Forelimb muscle (tissue), 1 donor: ENCODE measurements at places on chromosomes 13 and 19.

GRCh38 chr13:50918567-50918966 is 9.0 kb downstream of the RNASEH2B start:
- DNase-seq = no peak

DNA sequence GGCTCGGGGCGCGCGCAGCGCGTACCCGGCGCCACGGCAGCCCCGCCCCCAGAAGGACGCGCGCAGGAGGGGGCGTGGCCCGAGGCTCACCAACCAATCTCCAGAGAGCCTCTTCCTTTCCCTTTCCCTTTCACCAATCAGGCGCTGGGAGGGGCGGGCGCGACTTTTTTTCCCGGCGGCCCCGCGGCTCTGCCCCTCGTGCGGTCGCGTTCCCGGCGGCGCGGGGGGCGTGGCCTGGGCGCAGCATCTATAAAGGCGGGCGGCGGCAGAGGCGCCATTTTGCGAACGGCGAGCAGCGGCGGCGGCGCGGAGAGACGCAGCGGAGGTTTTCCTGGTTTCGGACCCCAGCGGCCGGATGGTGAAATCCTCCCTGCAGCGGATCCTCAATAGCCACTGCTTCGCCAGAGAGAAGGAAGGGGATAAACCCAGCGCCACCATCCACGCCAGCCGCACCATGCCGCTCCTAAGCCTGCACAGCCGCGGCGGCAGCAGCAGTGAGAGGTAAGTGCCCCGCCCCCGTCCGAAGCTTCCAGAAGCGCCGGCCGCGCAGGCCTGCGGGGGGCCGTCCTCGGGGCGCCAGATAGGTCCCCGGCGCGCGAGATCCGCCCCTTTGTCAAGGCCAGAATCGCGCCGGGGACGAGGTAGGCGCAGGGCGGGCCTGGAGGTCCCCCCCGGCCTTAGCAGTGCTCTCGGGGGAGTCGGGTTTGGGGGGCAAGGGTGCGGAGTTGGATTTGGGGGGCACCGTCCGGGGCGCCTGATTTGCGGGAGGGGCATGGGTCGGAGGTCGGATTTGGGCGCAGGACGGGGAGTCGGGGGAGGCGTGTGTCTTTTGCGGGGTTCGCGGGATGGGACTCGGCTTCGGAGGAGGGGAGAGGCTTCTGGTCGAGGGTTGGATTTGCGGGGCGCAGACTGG is 12.5 kb downstream of the PEAK3 start:
- DNase-seq = peak; percentile 76

DNA sequence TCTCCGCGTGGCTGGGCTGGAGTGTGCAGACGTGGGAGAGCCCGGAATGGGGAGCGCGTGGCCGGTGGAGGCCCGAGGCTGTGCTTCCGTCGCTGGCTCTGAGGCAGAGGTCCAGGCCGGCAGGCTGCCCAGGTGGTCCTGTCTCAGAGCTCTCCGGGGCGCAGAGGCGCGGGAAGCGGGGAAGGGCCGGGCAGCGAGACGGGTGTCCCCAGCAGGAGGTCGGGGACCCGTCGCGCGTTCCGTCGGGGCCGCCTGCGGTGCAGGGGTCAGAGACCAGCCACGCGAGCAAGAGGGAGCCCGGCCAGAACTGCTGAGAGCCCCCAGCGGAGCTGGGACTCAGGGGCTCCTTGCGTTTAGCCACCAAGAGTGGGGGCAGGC is 1.3 kb upstream of the C1QTNF9 start:
- no peak for DNase-seq

DNA sequence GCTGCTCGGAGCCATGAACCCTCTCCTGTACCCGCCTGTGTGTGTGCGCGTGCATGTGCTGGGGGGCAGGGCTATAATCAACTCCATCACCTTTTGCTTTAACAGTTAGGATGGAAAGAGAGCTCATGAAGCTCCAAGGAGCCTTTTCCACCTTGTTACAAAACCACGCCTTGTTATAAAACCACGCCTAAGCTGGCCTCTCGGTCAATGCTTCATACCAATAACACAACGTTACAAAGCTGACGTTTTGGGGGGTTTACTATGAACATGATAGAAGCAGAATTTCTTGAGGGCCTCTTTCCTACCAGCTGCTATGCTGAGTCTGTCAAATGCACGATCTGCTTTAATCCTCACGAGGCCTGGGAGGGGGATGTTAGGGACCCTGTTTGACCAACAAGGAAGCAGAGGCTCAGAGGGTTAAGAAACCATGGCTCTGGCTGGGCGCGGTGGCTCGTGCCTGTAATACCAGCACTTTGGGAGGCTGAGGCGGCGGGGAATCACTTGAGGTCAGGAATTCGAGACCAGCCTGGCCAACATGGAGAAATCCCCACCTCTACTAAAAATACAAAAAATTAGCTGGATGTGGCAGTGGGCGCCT is 11.9 kb downstream of the CAPS start:
- DNase-seq = no peak

DNA sequence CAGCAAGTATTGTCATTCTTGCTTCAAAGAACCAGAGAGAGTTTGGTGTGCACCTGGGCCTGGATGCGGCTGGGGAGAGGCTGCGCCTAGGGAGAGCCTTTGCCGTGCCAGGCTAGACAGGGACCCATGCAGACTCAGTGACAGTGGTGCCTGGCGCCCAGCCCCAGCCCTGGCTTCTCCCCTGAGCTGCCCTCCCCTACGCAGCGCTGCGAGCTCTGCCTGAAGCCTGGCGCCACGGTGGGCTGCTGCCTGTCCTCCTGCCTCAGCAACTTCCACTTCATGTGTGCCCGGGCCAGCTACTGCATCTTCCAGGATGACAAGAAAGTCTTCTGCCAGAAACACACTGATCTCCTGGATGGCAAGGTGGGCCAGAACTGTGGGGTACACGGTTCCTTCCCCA is 12.0 kb downstream of the KMT2B start:
- DNase-seq = no peak

- DNase-seq = no peak
Measured at GRCh38 chr19:51690454-51691073, 2.6 kb upstream of the SPACA6 start.

- DNase-seq = no peak
Measured at GRCh38 chr19:2944403-2944774, 382 bp downstream of the ZNF77 start.

GRCh38 chr13:52751196-52751595 is 11.6 kb upstream of the CNMD start:
- DNase-seq = no peak

DNA sequence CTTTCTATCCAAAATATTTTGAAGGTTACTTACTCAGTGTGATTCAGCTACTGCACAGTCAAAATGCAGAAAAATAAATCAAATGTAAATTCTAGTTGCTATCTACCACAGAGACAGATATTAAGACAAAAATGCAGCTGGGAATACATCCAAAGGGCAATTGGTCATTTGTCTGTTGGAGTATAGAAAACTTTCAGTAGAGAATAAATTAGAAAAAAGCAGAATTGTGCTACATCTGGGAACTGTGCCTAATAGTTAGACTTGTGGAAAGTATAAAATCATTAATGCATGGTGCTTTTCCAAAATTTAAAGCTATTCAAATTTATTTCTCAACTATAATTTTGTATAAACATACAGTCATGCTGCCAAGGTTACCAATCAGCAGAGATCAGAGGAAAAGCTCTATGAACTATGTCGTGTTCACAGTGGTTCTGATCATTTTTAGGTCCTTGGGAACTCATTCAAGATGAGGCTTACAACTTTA is 1635.8 kb downstream of the PCDH9 start:
- DNase-seq = peak; percentile 57

DNA sequence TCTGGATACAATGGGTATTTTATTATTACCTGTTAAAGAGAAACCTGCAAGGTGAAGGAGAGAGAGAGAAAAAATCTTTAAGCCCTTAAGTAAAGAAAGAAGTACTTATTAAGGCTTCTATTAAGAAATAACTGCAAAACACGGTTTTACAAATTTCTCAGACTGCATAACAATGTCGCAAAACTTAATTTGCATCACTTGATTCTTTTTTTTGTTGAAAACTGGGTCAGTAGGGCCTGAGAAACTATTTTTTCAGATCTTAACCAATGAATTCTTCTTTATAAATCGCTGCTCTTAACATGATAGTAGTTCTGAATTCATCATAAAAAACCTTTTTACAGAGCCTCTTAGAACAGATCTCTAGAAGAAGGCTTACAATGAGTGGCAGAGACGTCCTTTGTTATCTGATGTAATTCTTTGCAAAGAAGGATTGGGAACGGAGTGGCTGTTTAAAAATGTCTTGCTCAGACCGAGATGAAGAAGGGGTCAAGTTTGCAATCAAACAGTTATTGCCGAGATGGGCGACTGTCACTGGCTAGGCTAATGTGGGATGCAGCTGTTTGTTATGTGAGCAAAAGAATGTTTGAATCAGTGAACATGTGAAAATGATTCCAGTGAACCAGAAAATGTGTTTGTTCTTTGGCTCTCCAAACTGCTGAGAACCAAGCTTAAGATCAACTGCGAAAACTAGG is 76.3 kb downstream of the ZNF536 start:
- peak; percentile 45 for DNase-seq

DNA sequence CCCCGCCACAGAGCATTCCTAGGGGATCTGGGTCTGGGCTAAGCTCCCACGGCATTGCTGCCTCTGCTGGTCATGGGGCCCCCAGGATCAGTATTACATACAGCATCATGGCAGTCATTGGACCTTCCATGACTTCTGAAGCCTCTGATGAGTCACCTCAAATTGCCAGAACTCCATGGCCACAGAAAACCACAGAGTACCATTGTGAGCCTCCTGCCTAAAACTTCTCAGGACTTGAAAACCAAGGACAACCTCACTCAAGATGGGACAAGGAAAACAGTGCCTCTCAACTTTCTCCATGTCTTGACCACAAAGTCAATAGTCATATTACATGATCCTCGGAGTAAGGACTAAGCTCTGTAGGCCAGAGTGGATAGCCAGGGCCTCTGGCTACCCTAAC is 306.0 kb downstream of the GPC5 start:
- no peak for DNase-seq

GRCh38 chr19:5054551-5055456 is 85.9 kb downstream of the KDM4B start:
- no peak for DNase-seq

DNA sequence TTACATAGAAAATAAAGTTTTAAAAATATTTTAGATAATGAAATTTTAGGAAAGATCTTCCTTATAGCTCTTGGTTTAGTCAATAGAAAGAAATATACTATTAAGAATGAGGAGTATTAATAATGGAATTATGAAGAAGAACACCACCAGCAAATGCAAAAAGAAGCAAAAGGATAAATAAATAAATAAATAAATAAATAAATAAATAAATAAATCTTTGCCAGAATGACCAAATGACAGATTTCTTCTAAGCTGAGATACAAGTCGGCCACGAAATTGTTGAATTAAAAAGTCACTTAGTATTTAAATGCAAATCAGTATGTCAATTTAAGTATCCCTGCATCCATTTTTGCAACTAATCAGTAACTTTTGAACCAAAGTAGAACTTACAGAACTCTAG is 95.9 kb downstream of the DACH1 start:
- no peak for DNase-seq

DNA sequence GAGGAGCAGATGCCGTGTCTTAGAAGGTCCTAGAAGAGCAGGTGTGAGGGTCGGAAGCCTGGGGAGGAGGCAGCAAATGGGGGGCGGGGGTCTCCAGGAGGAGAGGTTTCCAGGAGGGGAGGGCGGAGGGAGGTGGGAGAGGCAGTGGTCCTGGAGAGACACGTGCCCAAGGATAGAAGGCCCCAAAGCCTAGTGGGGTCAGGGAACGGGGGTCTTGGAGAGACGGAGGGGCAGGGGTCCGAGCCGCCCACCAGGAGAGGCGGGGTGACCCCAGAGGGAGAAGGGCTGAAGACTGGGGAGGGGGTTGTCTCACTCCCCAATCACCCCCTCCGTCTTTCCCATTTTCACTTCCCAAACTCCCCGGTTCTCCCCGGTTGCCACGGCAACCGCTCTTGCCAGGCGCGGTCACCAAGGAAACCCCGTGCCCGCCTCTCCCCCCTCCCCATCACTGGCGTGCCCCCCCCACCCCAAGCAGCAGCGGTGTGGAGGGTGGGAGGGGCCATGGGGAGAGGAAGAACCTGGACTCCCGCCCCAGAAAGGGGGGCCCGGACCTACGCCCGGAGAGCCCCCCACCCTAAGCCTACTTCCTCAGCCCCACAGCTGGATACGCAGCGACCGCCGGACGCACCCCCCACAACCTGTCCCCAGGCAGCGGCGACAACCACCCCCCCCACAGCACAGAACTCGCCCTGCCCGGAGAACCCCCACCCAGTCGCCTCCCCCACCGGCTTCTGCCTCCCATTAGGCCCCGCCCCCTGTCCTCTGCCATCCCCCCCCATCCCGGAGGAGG is 988 bp downstream of the LRRC4B start:
- no peak for DNase-seq

DNA sequence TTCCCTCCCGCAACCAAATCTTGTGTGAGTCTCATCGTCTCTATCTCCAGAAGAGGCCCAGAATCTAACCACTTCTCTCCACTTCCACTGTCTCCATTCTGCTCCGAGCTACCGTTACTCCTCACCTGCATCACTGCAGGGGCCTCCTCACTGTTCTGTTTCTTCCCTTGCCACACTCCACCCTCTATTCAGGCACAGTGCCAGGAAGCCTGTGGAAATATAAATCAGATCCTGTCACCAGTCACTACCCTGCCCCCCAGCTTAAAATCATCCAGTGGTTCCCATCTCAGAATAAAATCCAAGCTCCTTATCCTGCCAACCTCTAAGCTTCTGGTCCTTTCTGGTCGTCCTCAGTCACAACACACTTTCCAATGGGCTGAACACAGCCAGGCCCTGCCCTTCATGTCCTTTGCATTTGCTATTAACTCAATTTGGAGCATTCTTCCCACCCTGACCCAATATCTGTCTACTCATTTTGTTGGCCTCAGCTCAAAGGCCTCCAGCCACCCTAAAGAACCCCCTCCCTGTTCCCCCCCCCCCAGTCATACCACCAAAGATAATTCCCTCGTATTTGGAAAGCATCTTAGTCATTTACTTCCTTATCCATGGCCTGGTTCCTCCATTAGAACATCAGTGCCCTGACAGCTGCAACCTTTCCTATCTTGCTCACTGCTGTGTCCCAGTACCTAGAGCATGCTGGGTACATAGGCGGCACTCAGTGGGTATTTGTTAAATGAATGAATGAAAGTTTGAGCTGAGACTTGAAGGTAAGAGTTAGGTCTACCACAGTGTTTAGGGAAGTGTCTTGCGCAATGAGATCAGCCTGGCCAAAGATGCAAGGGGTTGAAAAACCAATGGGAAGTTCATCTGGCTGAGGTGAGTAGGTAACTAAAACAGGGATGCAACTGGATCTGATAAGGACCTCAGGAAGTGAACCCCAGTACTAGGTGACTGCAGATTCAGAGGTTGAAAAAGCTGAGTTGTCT is 24.4 kb downstream of the ZNF175 start:
- DNase-seq = no peak

DNA sequence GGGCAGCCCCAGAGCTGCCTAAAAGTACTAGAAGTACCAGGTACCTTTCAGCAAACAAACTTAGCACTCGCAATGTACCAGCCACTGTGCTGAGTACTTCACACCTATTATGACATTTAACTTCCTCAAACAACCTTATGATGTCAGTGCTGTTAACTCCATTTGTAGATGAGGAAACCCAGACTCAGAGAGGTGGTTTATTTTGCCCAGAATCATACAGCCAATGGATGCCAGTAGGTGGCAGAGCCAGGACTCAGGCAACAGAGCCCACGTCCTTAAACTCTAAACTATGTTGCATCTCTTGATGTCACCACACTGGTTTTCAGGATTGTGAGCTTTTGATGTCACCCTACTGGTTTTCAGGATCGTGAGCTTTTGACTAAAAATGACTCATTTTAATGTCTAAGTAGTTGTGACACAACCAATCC is 78.9 kb downstream of the FLT1 start:
- DNase-seq = no peak
